ENCODE measurements at places on chromosomes 4 and X. TPM values are rescaled to one million over a fixed set of nuclear protein-coding genes. Genes with fewer than 3 reads are reported as not detected.
A peak's percentile ranks its signal among the peaks of the same experiment; 100 is the strongest.

DNA sequence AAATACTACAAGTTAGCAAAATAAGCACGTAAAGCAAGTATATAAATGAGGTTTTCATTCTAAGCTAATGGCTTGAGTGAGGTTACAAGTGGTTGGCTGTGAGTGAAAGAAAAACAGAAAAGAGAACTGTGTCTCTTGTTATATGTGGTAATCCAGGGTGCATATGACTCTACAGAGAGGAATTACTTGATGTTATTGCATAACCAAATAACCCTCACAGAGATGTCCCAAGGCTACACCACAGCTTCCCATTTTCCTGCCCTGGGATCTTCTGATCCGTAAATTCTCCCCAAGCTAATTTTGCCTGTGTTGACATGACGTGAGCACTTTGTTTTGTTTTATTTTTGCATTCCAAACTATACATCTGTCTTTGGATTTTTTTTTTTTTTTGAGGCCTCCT, 470.0 kb upstream of the INTU start:
- no peaks in the 10 kb centered on the region for H3K4me1 ChIP-seq
- no peak for DNase-seq
- H3K27ac ChIP-seq: no peak overlapping the region

DNA sequence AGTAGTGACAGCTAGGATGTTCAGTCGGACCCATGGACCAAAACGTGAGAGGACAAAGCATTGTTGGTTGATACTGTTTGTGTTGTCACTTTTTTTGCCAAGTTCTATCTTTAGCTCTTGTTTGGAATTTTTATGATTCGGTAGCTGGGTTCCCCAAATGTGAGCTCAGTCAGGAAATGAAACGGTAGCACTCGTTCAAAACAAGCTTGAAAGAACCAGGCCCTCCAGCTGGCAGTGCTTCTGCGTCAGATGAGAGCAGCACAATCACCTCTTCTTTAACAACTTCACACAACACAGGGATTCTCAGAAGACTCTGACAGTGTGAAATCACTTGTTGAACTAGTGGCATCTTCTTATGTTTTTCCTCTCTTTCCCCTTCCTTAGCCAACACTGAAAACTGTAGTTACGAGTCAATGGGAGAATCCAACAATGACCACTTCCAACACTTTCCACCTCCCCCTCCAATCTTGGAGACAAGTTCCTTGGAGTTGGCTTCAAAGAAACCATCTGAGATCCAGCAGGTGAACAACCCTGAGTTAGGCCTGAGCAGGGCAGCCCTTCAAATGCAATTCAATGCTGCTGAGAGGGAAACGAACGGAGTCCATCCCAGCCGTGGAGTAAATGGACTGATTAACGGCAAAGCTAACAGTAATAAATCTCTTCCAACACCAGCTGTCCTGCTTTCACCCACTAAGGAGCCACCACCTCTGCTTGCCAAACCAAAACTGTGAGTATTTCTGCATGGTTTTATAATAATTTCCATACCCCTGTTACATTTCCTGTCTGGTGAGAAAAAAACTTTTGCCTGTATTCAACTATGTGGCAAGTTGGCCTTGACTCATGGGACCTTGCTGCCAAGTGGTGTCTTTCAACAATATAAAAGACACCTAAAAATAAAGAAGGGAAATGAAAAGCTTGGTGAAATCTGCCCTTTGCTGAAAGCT, 214.6 kb downstream of the PALLD start:
- no peak overlapping the region for H3K4me3 ChIP-seq
- no peaks in the 10 kb centered on the region for H3K27me3 ChIP-seq
- no peak for DNase-seq
- no peaks in the 10 kb centered on the region for H3K36me3 ChIP-seq

DNA sequence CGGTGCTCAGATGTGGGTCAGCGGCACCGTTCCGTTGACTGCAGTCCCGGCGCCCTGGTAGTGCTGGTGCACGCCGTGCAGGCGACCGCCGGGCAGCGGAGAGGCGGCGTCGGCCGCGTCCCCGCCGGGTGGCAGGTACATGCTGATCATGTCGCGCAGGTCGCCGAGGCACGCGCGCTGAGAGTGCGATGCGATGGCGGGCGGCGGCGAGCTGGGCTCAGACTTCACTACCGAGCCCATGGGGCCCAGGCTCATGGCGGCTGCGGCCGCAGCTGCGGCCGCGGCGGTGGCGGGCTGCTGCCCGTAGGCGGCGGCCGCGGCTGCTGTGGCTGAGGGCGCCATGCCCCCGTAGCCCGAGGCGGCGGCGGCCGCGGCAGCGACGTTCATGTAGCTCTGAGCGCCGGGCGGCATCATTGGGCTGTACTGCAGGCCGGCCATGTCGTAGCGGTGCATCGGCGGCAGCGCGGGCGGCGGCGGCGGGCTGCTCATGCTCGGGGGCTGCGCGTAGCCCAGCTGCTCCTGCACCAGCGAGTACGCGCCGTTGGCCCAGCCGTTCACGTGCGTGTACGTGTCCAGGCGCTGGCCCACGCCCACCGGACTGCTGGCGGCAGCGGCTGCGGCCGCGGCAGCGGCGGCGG, 1.0 kb downstream of the SOX3 start:
- DNase-seq: no peak
- no peaks in the 10 kb centered on the region for H3K36me3 ChIP-seq
- H3K4me1 ChIP-seq: peaks cover 5% of the 10 kb centered on the region
- peaks cover 80% of the 10 kb centered on the region for H3K27me3 ChIP-seq

DNA sequence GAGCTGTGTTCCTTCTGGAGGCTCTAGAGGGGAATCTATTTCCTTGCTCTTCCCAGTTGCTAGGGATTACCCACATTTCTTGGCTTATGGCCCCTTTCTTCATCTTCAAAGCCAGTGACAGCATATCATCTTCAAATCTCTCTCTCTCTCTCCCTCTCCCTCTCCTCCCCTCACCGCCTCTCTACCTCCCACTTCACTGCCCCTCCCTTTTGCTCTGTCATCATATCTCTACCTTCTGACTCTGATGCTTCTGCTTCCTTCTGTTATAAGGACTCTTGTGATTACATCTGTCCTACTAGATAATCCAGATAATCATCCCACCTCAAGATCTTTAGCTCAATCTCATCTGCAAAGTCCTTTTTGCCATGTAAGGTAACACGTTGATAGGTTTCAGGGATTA, 93.1 kb upstream of the TEX13D start:
- no peaks in the 10 kb centered on the region for H3K36me3 ChIP-seq
- no peaks in the 10 kb centered on the region for H3K27me3 ChIP-seq
- H3K4me3 ChIP-seq: no peak overlapping the region
- DNase-seq: no peak
- no peaks in the 10 kb centered on the region for H3K4me1 ChIP-seq

The SPANXA1 gene
- total RNA-seq: not detected

GRCh38 chr4:185395238-185395955, at the start of gene LRP2BP:
Gene LRP2BP (minus strand): TSS chr4:185395924. CDS start chr4:185378186, 17,738 bp downstream.
- DNase-seq: no peak
- H3K27ac ChIP-seq: peak within 1 kb of the TSS; percentile 100
- H3K27me3 ChIP-seq: no peaks in the 10 kb centered on the region
- H3K36me3 ChIP-seq: no peaks in the 10 kb centered on the region
- peaks cover 22% of the 10 kb centered on the region for H3K4me1 ChIP-seq

- no peak overlapping the region for H3K4me3 ChIP-seq
- H3K27me3 ChIP-seq: no peaks in the 10 kb centered on the region
- no peaks in the 10 kb centered on the region for H3K36me3 ChIP-seq
- no peaks in the 10 kb centered on the region for H3K4me1 ChIP-seq
Observed at GRCh38 chrX:69021141-69021960, 143.9 kb downstream of the PJA1 start.

- H3K4me1 ChIP-seq: no peaks in the 10 kb centered on the region
- no peak overlapping the region for H3K4me3 ChIP-seq
- no peak overlapping the region for H3K27ac ChIP-seq
- H3K36me3 ChIP-seq: no peaks in the 10 kb centered on the region
- no peaks in the 10 kb centered on the region for H3K27me3 ChIP-seq
Observed at GRCh38 chr4:79935274-79935673, 137.8 kb downstream of the ANTXR2 start.

Measured in gastrocnemius medialis (tissue), 4 donors.